Cardiac muscle cell (in vitro differentiated cells and primary cell): ENCODE measurements at places on chromosomes 2 and 18. TPM values are rescaled to one million over a fixed set of nuclear protein-coding genes. Genes with fewer than 3 reads are reported as not detected.

UGT1A8 gene
- polyA plus RNA-seq: not detected in 2 replicates

TSHZ1 gene
- polyA plus RNA-seq: 5.6 and 6.5 TPM in 2 replicates

USP40 gene
- 12.7 and 14.0 TPM in 2 replicates for polyA plus RNA-seq

CAPN14 gene
- not detected in 2 replicates for polyA plus RNA-seq

IWS1 gene
- 52.4 and 53.8 TPM in 2 replicates for polyA plus RNA-seq

TBC1D8 gene
- 15.2 and 25.6 TPM in 2 replicates for polyA plus RNA-seq

COLEC11 gene
- 5.1 and 5.8 TPM in 2 replicates for polyA plus RNA-seq

MARCHF4 gene
- polyA plus RNA-seq: not detected in 2 replicates

RAPH1 gene
- 3.1 and 3.4 TPM in 2 replicates for polyA plus RNA-seq

CCDC148 gene
- 2.1 and 5.3 TPM in 2 replicates for polyA plus RNA-seq

MYO3B gene
- not detected in 2 replicates for polyA plus RNA-seq

ALKAL2 gene
- polyA plus RNA-seq: 1.4 and 1.6 TPM in 2 replicates

PREB gene
- polyA plus RNA-seq: 91.0 and 130 TPM in 2 replicates

COLEC12 gene
- 69.0 and 78.7 TPM in 2 replicates for polyA plus RNA-seq

CHRNA1 gene
- 0.31 TPM in 1 of 2 replicates, not detected in the other for polyA plus RNA-seq

SOCS6 gene
- 11.0 and 17.5 TPM in 2 replicates for polyA plus RNA-seq

B3GNT7 gene
- polyA plus RNA-seq: 2.9 and 6.9 TPM in 2 replicates

PREPL gene
- polyA plus RNA-seq: 31.0 and 47.6 TPM in 2 replicates

ZSWIM2 gene
- not detected in 2 replicates for polyA plus RNA-seq

CTNNA2 gene
- polyA plus RNA-seq: 7.4 and 16.0 TPM in 2 replicates

CCL20 gene
- polyA plus RNA-seq: 0.21 TPM in 1 of 2 replicates, not detected in the other

DSG1 gene
- not detected in 2 replicates for polyA plus RNA-seq

RGPD3 gene
- polyA plus RNA-seq: 0.05 and 0.14 TPM in 2 replicates

LRPPRC gene
- 39.5 and 48.4 TPM in 2 replicates for polyA plus RNA-seq
